ENCODE measurements at places on chromosomes 3 and 15.

- no peak for DNase-seq
Measured at GRCh38 chr3:170499562-170500156, 81.0 kb downstream of the CLDN11 start.

DNA sequence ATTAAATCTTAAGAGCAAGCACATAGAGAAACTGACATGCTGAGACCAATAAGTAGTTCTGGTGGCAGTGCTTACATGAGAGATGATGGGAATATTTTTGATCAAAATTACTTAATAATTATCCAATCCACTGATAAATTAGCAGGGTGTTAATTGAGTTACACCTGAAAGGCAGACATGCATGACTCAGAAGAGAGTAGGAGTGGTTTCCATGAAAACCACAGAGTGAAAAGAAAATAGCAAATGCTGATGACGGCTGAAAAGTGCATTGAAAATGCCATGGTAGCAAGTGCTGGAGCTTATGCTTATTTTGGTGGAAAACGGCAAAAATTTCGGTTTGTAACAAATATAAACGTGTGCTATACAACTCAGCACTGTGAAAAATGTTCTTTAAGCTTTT is 267.8 kb upstream of the LRRN1 start:
- DNase-seq = no peak

DNA sequence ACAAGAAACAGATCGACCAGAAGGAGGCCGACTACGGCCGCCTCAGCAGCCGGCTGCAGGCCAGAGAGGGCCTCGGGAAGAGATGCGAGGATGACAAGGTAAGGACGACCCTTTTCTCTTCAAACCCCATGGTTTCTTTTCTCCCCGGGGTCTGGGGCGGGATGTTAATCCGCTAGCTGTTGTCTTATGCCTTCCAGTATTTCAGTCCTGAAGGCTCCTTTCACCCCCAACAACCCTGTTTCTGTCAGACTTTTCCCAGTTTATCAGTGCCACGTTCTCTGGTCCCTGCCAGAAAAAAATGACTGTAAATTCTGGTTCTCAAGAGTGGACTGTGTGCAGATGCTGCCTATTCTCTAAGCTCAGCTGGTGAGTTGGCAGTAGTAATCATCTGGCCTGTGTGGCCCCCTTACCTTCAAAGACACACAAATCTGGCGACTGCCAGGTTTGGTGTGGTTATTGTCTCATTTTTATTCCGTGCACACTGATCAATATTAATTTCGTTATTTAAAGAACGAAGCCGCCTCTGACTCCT is 806 bp downstream of the GOLM2 start:
- no peak for DNase-seq

- no peak for DNase-seq
Measured at GRCh38 chr3:76638006-76638405, 401.9 kb upstream of the ROBO2 start.

GRCh38 chr3:141686466-141687291 is 51.4 kb upstream of the RNF7 start:
- no peak for DNase-seq

- no peak for DNase-seq
Measured at GRCh38 chr15:73745073-73745472, 8.1 kb downstream of the INSYN1 start.

DNA sequence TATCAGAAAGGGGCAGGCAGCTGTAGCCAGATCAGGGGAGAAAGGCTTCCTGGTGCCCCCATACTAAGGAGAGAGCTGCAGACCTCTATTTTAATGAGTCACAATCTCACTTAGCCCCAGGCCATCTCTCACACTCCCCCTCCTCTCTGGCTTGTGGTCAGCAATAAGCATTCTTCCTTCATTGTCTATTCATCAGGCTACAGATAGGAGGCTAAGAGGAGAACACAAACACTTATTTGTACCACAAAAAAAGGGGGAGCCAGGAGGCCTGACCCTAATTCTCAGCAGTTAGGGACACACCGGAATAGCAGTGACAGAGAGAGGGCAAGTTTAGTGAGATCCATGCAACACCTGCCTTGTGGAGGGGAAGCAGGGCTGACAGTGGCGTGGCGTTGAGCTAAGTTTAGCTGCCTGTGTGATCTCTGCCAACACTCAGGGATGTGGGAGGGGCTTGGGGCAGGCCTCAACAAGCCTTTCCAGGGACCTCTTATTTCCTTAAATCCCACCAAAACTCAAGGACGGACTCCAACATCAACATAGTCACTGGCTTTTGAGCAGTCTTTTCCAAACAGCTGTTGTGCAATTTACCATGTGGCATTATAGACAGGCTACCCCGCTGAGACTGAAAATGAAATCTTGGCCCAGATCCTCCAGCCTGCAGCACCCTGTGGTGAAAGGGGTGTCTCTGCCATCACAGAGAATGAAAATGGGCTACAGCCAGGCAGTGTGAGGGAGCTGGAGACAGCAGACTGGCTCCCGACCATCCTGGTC is 191.9 kb upstream of the TSC22D2 start:
- no peak for DNase-seq

DNA sequence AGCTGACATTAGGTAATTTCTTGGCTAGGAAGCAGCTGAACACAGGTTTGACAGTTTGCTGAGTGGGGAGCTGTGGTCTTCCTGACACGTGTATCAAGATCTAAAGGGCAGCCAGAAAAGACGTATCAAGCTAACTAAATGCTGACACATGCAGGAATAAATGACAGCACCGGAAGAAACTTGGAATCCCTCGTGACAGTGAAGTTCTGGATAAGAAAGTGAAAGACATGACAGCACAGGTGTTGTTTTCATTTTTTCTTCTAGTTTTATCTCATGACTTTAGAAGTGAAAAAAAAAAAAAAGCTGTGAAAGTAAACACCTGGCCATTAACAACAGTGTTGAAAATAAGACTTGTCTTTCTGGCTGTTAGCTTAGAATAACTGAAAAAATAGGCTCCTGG is 48.7 kb downstream of the FGF7 start:
- DNase-seq = no peak

GRCh38 chr15:69797051-69797595 is 300.6 kb downstream of the TLE3 start:
- DNase-seq = no peak

GRCh38 chr15:52496776-52497470 is 31.8 kb downstream of the MYO5A start:
- peak; percentile 78 for DNase-seq

DNA sequence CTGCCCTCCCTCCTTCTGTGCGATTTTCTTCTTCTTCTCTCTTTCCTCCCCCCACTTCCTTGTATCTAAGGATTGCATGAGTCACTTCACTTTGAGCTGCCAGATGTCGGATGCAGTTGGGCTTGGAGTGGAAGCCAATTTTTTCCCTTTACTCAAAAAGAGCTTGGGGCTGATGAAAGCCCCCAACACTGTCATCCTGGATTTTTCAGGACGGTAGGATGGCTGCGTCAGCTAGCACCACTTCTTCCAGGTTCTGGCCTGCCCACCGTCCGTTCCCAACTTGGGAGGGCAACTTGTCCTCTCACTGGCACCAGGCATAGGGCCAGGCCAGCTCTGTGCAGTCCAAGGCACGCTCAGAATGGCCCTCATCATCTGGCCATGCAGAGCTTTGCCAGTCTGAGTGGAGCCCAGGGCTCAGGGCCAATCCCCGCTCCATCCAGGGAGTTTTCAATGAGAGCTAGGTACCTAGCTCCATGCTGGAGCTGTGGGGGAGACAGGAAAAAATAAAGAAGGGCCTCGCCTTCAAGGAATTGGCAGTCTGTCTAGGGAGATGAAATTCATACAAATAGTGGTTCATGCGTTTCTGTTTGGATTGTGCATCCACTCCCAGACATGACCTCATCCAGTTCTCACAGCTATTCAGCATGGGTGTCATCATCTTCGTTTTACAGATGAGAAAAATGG is 47.7 kb upstream of the INSYN1 start:
- DNase-seq = no peak

DNA sequence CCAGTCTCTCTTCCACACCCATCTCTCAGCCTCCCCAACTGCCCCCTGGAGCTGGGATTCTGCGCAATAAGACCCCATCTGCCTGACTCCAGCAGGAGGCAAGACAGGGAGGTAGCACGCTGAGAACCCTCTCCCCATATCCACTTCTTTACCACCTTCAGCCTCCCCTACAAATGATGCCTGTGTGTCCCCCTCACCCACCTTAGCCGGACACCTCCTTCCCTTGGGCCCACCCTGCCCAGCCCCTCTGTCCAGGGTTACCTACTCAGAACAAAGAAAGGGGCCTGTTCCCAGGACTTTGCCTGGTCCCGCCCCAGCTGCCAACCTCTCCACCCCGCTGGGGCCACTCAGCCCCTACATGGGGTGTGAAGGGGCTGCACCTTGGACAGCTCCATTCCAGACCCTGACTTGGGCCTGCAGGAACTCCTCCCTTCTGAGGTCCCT is 40.8 kb upstream of the ATP2B2 start:
- no peak for DNase-seq

GRCh38 chr3:117920253-117920898 is 1114.3 kb downstream of the IGSF11 start:
- no peak for DNase-seq

DNA sequence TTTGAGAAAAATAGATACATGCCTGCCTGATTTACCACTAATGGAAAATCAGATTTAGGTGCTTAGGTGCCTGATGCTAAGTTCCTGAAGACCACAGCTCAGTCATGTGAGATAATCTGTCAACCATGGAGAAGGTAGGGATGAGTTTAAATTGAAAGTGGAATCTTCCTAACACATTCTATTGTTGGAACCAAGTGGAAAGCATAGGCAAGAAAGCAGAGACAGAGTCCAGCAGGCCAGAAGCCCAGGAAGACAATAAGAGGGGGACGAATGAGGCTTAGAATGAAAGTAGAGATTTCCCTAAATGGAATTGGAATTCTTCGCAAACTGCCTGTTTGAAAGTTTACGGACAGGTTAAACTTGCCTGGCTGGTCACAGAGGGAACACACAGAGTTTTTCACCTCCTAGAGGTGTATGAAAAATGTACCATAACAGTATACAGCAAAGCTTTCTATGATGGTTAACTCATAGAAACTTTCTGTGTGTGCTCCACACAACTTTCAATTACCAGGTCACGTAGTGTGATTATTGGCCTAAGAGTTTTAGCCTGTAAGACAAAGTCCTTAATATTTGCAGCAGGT is 453.8 kb upstream of the KCNMB2 start:
- DNase-seq = no peak

DNA sequence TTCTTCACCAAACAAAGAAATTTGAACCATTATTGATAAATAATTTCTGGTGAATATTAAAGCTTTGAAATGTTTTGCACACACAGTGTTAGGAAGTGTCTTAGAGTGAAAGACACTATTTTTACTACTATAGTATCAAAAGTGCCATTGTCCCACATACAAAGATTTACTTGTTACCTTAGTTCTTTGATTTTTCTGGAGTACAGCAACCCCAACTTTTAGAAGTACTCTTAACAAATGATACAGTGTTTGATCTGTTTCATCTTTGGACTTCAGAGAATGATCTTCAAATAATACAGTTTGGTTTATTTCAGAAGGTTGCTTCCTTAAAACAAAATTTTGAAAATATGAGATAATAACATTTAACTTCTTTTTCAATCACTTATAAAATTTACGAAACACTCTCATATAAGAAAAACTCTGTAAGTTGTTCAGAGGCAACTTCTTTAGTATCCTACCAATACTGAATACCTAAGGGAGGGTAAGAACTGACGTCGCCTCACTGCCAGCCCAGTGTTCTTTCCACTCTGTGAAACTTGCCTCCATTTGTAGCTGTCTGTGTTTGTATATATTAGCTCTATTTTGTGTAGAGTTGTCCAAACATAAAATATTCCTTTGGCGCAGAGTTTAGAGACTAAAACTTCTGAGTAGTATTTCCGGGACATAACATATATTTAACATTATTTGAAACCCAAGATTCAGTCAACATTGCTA is 464.2 kb downstream of the LPP start:
- DNase-seq = no peak

- DNase-seq = no peak
Measured at GRCh38 chr3:158105710-158106253, 438 bp downstream of the SHOX2 start.

GRCh38 chr15:59801649-59802048 is 112.5 kb upstream of the BNIP2 start:
- DNase-seq = no peak

- DNase-seq = no peak
Measured at GRCh38 chr15:66706840-66707239, 4.8 kb downstream of the SMAD6 start.
